Activated T-cell treated with anti-CD3 and anti-CD28 coated beads, Interleukin-2, amount 50 U/mL, for 72 hours (primary cell): ENCODE measurements at places on chromosomes 2 and 18. TPM values are rescaled to one million over a fixed set of nuclear protein-coding genes. Genes with fewer than 3 reads are reported as not detected.

DNA sequence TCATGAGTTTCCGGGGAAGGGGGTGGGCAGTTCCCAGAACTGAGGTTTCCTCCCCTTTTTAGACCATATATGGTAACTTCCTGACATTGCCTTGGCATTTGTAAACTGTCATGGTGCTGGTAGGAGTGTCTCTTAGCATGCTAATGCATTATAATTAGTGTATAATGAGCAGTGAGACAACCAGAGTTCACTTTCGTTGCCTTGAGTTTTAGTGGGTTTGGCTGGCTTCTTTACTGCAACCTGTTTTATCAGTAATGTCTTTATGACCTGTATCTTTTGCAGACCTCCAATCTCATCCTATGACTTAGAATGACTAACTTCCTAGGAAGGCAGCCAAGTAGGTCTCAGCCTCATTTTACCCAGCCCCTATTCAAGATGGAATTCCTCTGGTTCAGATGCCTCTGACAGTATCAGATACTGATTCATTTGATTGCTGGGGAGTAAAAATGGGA lies 447.3 kb downstream of the XIRP2 start:
- DNase-seq: no peak
- no peaks in the 10 kb centered on the region for H3K4me1 ChIP-seq
- no peaks in the 10 kb centered on the region for H3K36me3 ChIP-seq
- no peaks in the 10 kb centered on the region for H3K27me3 ChIP-seq

DNA sequence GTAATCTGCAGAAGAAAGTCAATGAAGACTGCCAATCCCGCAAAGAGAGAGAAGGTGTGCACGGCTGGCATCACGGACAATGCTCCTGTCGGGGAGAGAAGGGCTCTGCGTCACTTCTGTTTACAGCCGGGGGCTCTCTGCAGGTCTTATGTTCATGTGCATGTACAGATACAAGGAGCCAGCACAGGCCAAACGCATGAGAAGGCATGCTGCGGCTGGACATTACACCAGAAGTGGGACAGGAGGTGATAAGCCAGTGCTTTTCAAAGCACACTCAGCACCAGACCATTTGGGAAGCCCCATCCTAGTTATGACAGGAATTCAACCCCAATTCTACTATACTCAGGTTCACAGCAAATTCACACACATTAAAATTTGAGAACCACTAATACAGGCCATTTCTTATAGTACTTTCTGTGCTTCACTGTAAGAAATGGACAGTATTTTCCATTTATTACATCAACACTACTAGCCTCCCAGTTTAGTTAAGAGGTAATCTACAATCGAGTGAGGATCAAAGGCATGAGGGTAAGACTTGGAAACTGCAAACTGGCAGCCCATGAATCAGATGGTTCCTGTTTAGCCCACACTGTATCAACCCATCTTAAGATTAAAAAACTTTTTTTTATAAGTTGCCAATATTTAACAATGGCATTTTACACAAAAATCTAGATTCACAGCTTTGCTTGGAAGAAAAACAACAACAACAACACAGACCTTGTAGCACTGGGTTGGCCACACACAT lies 38.2 kb downstream of the RMC1 start:
- peak overlapping the region; percentile 89 for H3K27ac ChIP-seq
- peak overlapping the region; percentile 51 for H3K4me3 ChIP-seq
- peaks cover 24% of the 10 kb centered on the region for H3K4me1 ChIP-seq

GRCh38 chr2:46170611-46171350 lies 126.4 kb upstream of the EPAS1 start:
- DNase-seq: no peak
- no peaks in the 10 kb centered on the region for H3K36me3 ChIP-seq
- H3K4me1 ChIP-seq: no peaks in the 10 kb centered on the region
- H3K27me3 ChIP-seq: no peaks in the 10 kb centered on the region

PLEK gene
- 5.6 TPM for total RNA-seq

SP140 gene
- total RNA-seq: 109 TPM

GRCh38 chr18:10565835-10566234 lies 40.0 kb downstream of the NAPG start:
- H3K4me3 ChIP-seq: no peak overlapping the region
- H3K27me3 ChIP-seq: no peaks in the 10 kb centered on the region

ATP8B1 gene
- not detected for total RNA-seq
